K562 (cell line): ENCODE measurements at places on chromosomes 6 and 20. TPM values are rescaled to one million over a fixed set of nuclear protein-coding genes. Genes with fewer than 3 reads are reported as not detected.

BTN1A1 gene
- 0.09 TPM in 1 of 2 replicates, not detected in the other for total RNA-seq

ADGRF4 gene
- total RNA-seq: not detected in 2 replicates

TENT5A gene
- total RNA-seq: 1.3 and 1.4 TPM in 2 replicates

TRIM15 gene
- 1.2 TPM in 2 replicates for total RNA-seq

DPPA5 gene
- not detected in 2 replicates for total RNA-seq

NELFE gene
- 87.6 and 91.5 TPM in 2 replicates for total RNA-seq

BPI gene
- not detected in 2 replicates for total RNA-seq

NT5DC1 gene
- total RNA-seq: 28.5 and 31.8 TPM in 2 replicates

AIG1 gene
- total RNA-seq: 85.2 and 89.8 TPM in 2 replicates

- no peaks in the 10 kb centered on the region for H3K4me1 ChIP-seq
- no peak overlapping the region for H3K27ac ChIP-seq
- H3K27me3 ChIP-seq: no peaks in the 10 kb centered on the region
- H3K36me3 ChIP-seq: no peaks in the 10 kb centered on the region
These were observed 731.5 kb upstream of the MARCKS start for GRCh38 chr6:113125626-113126025.

GRCh38 chr20:50338479-50339391, 148.1 kb downstream of the CEBPB start:
- peaks cover 11% of the 10 kb centered on the region for H3K4me1 ChIP-seq
- H3K36me3 ChIP-seq: no peaks in the 10 kb centered on the region
- H3K4me3 ChIP-seq: no peak overlapping the region
- DNase-seq: peak; percentile 60

DNA sequence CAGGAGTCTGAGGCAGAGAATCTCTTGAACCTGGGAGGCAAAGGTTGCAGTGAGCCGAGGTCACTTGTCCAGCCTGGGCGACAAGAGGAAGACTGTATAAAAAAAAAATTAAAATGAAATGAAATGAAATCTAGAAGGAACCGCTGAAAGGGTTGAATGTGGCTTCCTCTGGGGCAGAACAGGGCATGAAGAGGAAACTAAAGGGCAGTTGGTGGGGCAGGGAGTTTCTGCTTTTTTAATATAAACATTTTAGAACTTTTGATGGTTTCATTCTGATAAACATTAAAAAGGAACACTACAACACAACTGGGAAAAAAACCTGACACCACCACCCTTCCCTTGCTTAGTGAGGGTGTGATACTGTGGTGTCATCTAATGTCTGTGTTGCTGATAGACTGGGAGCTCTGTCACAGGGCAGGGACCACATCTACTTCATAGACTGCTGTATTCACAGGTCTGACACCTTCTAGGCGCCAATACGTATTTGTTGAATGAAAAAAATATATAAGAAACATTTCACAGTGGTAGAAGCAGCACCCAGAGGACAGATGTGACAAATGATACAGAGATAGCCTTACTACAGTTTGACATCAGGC, 128.9 kb downstream of the ADAT2 start:
- DNase-seq: no peak
- no peak overlapping the region for H3K4me3 ChIP-seq
- H3K27ac ChIP-seq: no peak overlapping the region
- no peaks in the 10 kb centered on the region for H3K4me1 ChIP-seq
- no peaks in the 10 kb centered on the region for H3K27me3 ChIP-seq

DNA sequence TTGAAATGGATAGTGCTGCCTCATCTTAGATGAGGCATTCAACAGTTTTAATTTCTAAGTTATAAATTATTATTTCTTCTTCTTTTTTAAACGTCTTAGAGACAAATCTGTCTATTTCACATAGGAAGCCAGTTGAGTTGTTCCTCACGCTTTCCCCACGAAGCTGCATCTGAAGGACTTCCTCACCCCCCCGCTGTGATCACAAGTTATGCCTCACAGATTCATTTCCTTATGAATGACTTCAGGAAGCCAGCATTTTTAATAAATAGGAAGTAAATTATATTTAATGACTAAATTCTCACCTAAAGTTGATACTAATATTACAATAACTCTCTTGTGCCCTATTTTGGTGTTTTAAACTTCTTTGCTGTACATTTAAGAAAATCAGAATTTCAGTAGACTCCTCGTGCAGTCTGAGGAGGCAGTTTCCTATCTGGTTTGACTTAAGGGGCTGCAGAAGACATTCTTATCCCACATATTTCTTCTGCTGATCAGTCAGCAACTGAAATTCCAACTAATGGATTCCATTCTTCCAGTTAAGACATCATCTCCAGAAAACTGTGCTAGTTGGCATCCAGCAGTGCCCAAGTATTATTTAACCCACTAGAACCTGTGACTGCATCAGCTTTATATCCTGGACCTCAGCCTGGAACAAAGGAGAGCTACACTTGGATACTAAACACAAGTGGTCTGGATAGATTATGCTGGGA, 182.7 kb upstream of the CCN2 start:
- no peaks in the 10 kb centered on the region for H3K27me3 ChIP-seq
- H3K36me3 ChIP-seq: no peaks in the 10 kb centered on the region
- DNase-seq: no peak

- H3K36me3 ChIP-seq: peaks cover 24% of the 10 kb centered on the region; the same call in 2 of the 3 replicates
- peaks cover 20% of the 10 kb centered on the region; the same call in 2 of the 3 replicates for H3K4me1 ChIP-seq
- H3K4me3 ChIP-seq: peak overlapping the region; percentile 77
- peak overlapping the region; percentile 91 for H3K27ac ChIP-seq
These were observed 1.8 kb downstream of the ECHDC1 start for GRCh38 chr6:127341471-127342202.

DNA sequence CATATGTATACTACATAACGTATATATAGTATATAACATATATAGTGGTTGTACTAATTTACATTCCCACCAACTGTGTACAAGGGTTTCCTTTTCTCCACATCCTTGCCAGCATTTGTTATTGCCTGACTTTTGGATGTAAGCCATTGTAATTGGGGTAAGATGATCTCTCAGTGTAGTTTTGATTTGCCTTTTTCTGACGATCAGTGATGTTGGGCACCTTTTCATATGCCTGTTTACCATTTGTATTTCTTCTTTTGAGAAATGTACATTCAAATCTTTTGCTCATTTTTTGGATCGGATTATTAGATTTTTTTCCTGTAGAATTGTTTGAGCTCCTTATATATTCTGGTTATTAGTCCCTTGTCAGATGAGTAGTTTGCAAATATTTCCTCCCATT, 11.4 kb downstream of the SYNJ2 start:
- peaks cover 44% of the 10 kb centered on the region for H3K4me1 ChIP-seq
- H3K36me3 ChIP-seq: peaks cover 10% of the 10 kb centered on the region; the same call in 1 of the 3 replicates
- no peak overlapping the region for H3K4me3 ChIP-seq
- H3K27me3 ChIP-seq: no peaks in the 10 kb centered on the region

- H3K27ac ChIP-seq: no peak overlapping the region
- no peak for DNase-seq
- peaks cover 7% of the 10 kb centered on the region; the same call in 1 of the 2 replicates for H3K4me1 ChIP-seq
- no peak overlapping the region for H3K4me3 ChIP-seq
These were observed 181.8 kb downstream of the DLL1 start for GRCh38 chr6:170108890-170109587.

- no peaks in the 10 kb centered on the region for H3K27me3 ChIP-seq
- peak; percentile 93 for DNase-seq
- H3K36me3 ChIP-seq: peaks cover 47% of the 10 kb centered on the region
- no peak overlapping the region for H3K4me3 ChIP-seq
These were observed 11.7 kb downstream of the SFT2D1 start for GRCh38 chr6:166330612-166331011.

DNA sequence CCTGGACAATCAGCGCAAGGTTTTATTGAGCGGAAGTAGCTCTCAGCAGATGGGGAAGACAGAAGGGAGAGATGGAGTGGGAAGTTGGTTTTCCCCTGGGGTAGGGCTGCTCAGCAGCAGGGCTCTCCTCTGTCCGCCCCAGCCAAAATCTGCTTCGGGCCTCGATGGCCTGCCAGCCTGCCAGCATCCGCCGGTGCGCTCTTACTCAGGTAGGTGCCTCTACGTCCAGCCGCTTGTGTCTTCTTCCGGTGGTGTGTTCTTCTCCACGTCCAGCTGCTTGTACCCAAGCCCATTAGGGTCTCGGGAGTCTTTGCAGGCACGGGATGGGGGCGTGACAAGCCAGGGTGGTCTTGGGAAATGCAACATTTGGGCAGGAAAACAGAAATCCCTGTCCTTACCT, 1340.0 kb upstream of the MAP3K7 start:
- H3K27me3 ChIP-seq: no peaks in the 10 kb centered on the region
- no peaks in the 10 kb centered on the region for H3K4me1 ChIP-seq
- H3K36me3 ChIP-seq: no peaks in the 10 kb centered on the region
- no peak overlapping the region for H3K27ac ChIP-seq
- DNase-seq: no peak

DNA sequence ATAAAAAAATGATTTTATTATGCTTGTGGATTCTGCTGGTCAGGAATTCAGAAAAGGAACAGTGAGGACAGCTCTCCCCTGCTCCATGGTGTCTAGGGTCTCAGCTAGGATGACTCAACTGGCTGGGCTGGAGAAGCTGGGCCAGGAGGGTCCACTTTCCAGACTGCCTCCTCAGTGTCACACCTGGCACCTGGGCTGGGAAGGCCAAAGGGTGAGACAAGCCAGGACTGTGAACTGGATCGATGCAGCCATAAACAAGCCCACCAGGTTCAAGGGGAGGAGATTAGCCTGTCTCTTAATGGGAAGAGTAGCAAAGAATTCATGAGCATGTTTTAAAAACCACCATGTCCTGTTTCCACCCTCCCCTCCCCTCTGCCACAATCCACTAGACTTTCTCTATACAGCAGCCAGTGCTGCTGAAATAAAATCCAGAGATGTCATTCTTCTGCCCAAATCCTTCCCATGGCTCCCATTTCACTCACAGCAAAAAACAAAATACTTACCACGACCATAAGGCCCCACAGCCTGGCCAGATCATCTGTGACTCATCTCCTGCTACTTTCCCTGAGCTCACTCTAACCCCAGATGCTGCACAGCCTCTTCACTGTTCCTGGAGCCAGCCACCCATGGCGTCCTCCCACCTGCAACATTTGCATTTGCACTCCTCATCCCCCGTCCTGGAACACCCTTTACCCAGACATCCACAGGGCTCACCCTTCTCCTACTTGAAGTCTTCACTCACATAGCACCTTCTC, 13.8 kb downstream of the SPTLC3 start:
- H3K4me1 ChIP-seq: no peaks in the 10 kb centered on the region
- no peak overlapping the region for H3K4me3 ChIP-seq
- DNase-seq: no peak
- no peaks in the 10 kb centered on the region for H3K36me3 ChIP-seq
- H3K27me3 ChIP-seq: no peaks in the 10 kb centered on the region
- no peak overlapping the region for H3K27ac ChIP-seq

DNA sequence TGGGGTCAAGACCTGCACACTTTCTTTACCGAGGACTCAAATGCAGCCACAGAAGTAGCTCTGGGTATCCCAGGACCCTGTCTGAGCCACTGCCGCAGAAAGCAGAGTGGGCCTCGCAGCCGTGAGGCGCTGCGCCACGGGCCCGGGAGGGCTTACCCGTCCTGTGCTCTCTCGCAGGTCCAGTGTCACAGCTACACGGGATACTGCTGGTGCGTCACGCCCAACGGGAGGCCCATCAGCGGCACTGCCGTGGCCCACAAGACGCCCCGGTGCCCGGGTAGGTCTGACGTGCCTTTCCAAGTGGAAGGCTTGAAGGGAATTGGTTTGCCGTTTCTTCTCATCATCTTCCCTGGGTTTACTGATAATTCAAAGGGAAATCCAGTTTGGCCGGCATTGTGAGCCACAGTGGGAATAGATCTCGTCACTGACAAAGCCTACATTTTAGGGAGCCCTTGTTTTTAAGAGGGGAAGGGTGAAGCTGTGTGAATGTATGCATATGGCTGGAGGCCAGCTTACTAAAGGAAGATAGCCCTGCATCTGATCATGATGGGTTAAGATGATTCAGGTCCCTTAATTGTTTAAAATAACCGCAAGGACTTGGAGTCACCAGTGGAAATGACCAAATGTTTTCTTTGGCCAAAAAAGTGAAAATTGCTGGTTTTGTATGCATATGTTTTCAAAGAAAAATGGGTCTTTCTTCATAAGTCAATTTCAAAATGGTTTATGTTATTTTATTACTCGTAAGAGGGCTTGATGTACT, 86.6 kb downstream of the SMOC2 start:
- no peaks in the 10 kb centered on the region for H3K36me3 ChIP-seq
- H3K4me1 ChIP-seq: 0 out of 2 replicates have a peak, but pooled peaks cover 2% of the 10 kb centered on the region
- H3K27ac ChIP-seq: no peak overlapping the region
- no peak overlapping the region for H3K4me3 ChIP-seq
- no peak for DNase-seq
- H3K27me3 ChIP-seq: peaks cover 17% of the 10 kb centered on the region

DNA sequence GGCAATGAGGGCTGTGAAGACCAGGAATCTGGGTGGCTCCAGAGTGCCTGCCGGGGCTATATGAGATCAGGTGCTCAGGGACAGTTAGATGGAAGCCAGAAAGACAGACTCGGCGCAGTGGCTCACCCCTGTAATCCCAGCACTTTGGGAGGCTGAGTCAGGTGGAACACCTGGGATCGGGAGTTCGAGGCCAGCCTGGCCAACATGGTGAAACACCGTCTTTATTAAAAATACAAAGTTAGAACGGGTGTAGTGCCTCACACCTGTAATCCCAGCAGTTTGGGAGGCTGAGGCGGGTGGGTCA, 43.4 kb downstream of the BCAS4 start:
- no peaks in the 10 kb centered on the region for H3K27me3 ChIP-seq
- H3K4me3 ChIP-seq: no peak overlapping the region
- H3K27ac ChIP-seq: no peak overlapping the region; the same call in 2 of the 3 replicates

GRCh38 chr6:85026021-85026420, 261.6 kb upstream of the TBX18 start:
- H3K4me1 ChIP-seq: no peaks in the 10 kb centered on the region
- no peak overlapping the region for H3K27ac ChIP-seq
- DNase-seq: no peak
- H3K4me3 ChIP-seq: no peak overlapping the region
- H3K36me3 ChIP-seq: no peaks in the 10 kb centered on the region

DNA sequence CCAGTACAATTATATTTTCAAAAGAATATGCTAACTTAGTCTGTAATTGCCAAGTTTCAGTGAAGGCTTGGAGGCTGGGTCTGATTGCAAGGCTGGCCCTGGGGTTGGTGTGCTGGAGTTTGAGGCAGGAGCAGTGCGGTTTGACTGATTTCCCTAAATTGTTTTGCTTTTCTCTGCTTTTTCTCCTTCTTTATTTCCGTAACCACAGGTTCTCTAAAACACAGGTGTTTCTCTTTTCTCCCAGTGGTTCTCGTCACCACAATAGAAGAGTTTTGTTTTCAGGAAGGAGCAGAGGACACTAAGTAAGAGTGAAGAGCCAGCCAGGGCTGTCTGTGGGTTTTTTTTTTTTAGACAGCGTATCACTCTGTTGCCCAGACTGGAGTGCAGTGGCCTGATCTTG, 8.2 kb upstream of the SNX9 start:
- no peak overlapping the region for H3K27ac ChIP-seq
- no peak overlapping the region for H3K4me3 ChIP-seq
- no peaks in the 10 kb centered on the region for H3K27me3 ChIP-seq
- H3K36me3 ChIP-seq: no peaks in the 10 kb centered on the region; the same call in 2 of the 3 replicates

DNA sequence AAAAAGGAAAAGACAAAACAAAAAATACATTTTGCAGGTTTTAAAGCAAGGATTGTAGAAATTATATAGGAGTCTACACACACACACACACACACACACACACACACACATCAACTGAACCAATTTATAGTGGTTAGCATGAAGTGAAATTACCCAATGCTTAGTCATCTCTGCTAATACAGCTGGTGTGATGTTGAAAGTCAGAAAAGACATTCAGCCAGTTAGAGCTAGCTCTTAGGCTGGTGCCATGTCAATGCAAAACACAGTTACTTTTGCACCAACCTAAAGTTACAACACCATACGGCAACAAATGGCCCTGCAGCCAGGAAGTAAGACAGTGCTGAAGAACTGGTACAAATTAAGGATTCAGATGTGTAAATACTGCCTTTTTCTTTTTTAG, 15.2 kb downstream of the FAM210B start:
- peaks cover 96% of the 10 kb centered on the region for H3K36me3 ChIP-seq
- H3K4me3 ChIP-seq: no peak overlapping the region
- H3K4me1 ChIP-seq: peaks cover 3% of the 10 kb centered on the region; the same call in 1 of the 3 replicates
- DNase-seq: no peak
